ENCODE measurements at places on chromosomes 12 and 14.

DNA sequence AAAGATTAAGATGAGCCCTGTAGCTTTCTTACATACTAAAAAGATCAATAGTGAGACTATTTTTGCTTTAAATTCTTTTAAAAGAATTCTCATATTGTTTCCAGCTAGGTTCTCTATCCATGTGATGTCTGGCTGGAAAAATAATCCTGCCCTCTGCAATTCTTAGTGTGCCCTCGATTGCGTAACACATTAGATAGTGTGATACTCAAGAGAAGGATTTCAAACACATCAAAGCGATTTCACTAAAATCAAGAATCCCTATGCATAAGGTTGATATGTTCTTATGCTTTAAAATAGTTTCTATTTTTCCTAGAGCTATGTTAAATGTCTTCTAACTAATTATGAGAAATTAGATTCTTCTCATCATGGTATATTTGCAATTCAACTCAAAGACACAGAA, 127.3 kb upstream of the PLEKHA5 start:
- DNase-seq = no peak

DNA sequence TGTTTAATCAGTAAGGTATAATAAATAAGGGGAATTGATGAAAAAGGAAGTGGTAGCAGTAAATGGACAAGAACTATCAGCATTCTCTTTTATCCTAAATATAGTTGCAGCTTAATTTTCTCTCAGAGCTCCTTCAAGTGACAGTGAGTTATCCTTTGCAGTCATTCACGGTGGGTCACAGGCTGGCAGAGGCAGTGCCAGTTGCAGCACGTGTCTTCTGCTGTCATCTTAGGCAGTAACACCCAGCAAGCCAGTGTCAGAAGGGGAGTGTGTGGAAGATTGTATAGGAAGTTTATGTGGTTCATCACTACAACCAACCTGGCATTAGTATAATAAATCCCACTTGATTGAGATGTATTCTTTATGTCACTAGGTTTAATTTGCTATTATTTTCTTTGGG, 170.0 kb downstream of the CCDC91 start:
- no peak for DNase-seq

DNA sequence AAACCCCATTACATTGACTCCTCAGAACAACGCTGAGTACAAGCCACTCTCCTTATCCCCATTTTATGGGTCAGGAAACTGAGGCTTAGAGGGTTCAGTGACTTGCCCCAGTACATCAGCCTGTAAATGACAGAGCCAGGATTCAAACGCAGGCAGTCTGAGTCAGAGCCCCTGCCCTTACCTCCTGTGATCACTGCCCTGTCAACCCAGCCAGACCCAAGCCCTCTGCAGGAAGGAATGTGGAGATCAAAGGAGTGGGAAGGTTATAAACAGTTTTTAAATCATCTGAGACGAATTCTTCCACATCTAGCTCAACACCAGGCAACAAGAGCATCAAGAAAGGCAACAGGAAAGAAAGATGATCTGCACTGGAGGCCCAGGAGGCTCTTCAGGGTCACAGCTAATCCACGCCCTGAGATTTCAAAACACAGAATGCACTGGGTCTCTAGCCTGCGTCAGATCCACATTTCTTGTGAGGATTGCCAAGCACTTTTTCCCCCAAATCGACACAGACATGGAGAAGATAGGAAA, 38.5 kb downstream of the SPTB start:
- peak; percentile 38 for DNase-seq

DNA sequence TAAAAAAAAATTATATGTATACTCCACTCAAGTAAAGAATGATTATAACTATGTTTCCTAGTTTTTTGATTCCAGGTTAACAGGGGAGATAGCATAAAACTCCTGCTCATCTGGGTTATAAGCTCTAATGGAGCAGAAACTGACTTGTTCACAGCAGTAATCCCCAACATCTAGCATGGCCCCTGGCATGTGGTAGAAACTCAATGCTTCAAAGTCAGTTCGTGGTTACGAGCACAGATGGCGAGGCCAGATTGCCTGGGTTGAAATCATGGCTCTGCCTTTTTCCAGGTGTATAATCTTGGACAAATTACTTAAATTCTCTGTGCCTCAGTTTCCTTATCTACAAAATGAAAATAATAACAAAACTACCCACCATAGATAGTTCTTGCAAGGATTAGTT, 183.8 kb downstream of the TTC7B start:
- DNase-seq = no peak

DNA sequence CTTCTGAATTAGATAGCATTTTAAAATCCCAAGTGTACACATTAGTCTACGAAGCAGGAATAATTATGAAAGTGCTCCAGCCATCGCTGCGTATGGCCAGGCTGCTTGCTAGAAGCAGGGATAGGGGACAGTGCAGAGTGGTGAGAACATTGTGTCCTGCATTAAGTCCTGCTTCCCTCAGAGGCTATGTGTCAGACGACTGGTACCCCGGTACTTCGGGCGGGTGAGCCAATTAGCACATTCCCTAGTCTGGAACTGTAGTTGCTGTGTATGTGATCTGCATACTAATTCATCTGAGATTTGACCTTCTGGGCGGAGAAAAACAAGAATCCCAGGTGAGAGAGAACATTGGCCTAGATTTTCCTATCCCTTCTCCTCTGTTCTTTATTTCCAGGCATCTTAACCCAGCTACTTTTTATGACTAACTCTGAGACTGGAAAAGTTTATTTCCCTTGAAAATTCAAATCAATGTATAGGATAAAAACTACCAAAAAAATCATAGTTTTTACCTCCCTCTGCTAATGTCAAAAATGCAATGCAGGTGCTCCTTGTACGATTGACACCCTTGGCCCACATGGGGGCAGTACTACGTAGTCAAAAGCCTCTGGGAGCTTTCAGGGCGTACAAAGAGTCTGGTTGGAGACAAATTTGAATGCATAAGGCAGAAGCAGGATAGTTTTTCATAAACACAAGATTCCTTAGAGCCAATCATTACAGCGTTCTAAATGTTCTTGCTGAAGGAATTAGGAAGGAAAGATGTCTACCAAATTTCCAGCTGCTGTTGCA, 764.3 kb downstream of the NOVA1 start:
- DNase-seq = no peak

GRCh38 chr12:26402648-26403047, 207.3 kb downstream of the SSPN start:
- no peak for DNase-seq

- peak; percentile 76 for DNase-seq
These were observed 164.4 kb upstream of the LRIG3 start for GRCh38 chr12:59084511-59085375.

GRCh38 chr14:36508418-36509068, 11.5 kb downstream of the NKX2-1 start:
- DNase-seq = no peak

GRCh38 chr12:89405626-89406345, 53.5 kb upstream of the DUSP6 start:
- DNase-seq = no peak

DNA sequence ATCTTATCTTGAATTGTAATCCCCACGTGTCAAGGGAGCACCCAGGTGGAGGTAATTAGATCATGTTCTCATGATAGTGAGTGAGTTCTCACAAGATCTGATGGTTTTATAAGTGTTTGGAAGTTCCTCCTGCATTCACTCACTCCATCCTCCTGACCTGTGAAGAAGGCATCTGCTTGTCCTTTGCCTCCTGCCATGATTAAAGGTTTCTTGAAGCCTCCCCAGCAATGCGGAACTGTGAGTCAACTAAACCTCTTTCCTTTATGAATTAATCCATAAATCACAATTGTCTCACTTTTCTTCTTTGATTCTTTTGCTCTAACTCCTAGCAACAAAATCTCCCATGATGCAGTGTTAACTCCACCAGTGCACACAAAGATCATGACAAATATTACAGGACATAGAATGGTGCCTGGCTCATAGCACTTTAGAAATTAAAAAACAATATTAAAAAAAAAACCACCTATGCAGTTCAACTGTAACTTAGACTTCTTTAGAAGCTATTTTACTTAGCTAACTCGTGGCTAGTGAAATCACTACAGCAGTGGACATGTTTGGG, 37.6 kb upstream of the MGAT4C start:
- no peak for DNase-seq

DNA sequence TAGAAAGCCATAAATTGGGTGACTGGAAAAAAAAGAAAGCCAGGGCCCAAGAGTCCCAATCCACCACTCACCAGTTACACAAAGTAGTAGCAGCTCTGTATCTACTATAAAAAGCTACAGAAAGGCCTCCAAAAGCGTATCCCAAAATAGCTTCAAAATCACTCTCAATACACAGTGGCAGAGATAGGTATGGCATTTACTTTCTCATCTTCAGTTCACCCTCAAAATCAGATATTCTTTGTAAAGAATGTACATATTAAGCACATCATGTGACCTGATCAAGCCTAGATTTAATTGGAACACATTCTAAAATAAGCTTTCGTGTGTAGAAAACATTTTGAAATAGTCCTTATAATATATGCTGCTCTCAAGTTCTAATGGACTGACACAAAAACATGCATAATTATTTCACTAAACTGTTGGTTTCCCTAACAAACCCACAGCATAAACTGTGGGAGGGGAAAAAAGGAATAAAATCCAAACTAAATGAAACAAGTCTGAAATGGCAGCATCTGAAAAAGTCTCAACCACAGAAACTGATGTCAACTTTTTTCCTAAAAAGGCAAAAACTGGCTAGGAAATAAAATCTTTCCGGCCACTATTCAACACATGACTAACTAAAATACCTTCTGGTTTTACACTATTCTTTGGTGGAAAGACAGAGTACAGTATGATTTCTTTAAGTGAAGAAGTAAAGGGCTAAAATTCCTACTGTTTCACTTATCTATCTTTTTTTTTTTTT, 25.9 kb downstream of the UBE2N start:
- peak; percentile 23 for DNase-seq

- DNase-seq = no peak
These were observed 239.0 kb downstream of the FBXL14 start for GRCh38 chr12:1355396-1355795.

DNA sequence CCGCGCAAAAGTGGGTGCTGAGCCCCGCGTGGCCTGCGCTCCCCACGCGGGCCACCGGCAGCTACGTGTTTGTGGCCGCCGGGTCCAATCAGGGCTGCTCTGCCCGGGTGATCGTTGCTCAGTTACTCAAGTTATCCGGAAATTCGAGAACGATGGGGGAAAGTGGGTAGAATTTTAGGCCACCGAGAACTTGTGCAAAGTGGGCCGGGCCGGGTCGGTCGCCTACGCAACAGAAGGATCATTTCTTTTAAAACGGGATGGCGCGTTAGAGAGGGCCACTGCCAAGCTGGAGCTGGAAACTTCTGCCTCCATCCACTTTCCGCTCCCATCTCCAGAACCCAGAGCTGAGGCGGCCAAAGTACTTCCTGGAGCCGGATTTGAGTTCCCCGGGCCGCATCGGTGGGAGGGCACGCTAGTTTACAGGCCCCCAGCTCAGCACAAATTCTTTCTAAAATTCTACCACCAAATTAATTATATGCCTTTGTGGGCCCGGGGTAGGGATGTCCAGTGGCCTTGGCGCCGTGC, 3.5 kb downstream of the RFX4 start:
- no peak for DNase-seq

DNA sequence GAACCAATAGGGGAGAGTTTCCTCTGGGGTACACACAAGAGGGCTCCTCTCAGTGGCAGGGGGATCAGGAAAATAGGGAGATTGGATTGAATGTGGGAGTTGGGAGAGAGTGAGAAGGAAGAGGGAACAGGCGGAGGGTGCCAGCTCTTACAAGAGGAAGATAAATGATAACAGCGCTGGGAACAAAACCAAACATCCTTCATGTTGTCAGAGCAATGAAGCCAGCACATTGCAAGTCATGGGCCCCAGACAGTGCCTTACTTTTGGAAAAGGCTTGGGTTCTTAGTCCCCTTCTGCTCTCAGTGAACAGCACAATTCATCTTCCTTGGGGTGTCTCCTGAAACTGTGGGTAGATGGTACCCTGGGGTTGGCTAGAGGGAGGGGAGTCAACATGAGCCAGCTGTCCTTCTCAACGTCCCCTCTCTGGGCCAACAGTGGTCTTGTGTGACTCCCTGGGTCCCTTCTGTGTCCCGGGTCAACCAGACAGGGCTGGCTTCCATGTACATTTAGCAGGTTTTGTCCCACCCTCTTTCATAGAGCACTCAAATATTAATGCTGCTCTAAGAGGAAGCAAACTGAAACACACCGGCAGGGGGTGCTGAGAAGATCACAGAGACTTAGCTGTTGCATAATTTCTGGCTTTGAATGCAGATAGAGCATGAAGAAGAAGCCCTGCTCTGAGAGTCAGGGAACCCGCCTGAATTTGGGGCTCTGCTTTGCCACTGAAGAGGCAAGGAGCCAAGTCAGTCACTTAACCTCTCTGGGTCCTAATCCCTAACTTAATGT, 138.5 kb downstream of the ESRRB start:
- peak; percentile 2 for DNase-seq

- no peak for DNase-seq
These were observed 8.2 kb upstream of the ATG101 start for GRCh38 chr12:52061470-52062166.

DNA sequence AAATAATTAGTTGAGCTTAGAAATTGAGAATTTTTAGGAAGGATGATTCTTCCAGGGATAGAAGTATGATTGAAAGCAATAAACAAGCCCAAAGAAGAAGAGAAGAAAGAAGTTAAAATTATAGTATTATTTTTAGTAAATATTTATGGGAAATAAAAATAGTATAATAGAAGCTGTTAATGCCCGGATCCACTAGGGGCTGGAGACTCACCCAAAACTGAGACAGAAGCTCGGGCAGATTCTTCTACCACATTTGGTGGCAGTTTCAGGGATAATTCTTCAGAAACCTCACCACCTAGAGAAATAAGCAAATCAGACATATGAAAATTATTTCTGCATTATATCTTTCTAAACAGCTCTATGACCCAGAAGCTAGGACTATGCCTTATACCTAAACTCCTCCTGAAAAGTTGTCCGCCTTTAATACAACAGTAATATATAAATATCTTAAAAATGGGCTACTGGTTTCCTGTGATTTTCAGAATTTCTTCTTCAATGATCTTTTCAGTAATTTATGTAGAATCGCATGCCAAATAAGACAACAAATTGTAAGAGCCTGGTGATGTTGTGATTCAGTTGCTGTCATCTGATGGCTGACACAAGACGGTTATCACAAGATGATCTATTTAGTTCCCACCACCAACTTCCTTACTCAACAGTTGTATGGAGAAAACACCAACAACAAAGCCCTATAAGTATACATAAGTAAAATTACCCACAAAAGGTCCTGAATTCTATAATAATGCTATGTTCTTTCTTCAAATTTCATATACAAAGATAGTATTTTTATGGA, 35.6 kb downstream of the A2M start:
- DNase-seq = no peak

- no peak for DNase-seq
These were observed 127.7 kb upstream of the MAX start for GRCh38 chr14:65229748-65230728.

GRCh38 chr12:76518699-76519098, 40.9 kb downstream of the OSBPL8 start:
- no peak for DNase-seq

- no peak for DNase-seq
These were observed 13.6 kb upstream of the FAIM2 start for GRCh38 chr12:49917166-49917787.

DNA sequence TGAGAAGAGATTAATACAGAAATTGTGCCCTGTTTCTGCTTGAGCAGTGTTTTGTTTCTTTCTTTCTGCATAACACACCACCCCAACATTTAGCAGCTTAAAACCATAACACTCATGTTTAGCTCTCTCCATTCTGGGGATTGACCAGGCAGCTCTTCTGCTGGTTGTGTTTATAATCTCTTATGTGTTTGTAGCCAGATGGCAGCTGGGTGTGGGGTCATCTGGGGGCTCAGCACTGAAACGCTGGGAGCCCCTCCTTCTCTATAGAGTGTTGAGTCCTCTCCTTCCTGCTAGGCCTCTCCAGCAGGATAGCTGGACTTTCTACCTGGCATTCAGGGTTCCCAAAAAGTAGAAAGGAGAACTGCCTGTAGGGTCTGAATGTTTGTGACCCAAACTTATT, 270.6 kb downstream of the TTC8 start:
- DNase-seq = no peak

Measured in GM04504 (cell line).